Upper lobe of left lung (tissue), 6 donors: ENCODE measurements at places on chromosomes 4 and X. TPM values are rescaled to one million over a fixed set of nuclear protein-coding genes. Genes with fewer than 3 reads are reported as not detected.

DNA sequence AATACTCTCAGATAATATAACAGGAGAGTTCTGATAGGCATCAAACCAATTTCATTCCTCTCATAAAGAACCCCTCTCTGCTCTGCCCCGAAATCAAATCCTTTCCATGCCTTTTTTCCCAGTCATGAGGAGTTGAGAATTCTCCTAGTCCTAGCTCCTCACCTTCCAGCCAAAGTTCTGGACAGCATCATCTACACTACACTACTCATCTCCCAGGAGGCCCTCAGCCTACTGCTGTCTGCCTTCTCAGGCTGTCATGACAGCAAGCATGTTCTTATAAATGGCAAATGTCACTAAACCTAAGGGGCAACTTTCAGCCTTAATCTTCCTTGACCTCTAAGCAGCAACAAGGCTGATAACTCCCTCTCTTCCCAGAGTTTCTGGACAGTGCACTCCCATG, 26.6 kb downstream of the MAPK10 start:
- no peaks in the 10 kb centered on the region for H3K27me3 ChIP-seq
- no peak overlapping the region for H3K27ac ChIP-seq
- DNase-seq, result no peak
- H3K4me3 ChIP-seq, result no peak overlapping the region
- H3K4me1 ChIP-seq, result no peaks in the 10 kb centered on the region

DNA sequence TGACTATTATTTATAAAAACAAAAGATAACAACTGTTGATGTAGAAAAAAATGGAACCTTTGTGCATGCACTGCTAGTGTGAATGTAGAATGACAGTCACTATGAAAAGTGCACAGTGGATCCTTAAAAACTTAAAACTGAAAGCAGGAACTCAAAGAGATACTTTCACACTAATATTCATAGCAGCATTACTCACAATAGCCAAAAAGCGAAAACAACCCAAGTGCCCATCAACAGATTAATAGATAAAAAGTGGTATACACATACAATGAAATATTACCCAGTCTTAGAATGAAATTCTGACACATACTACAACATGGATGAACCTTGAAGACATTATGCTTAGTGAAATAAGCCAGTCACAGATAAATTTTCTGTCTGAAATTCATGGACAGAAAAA, 23.8 kb downstream of the CENPC start:
- H3K4me1 ChIP-seq, result peaks cover 5% of the 10 kb centered on the region
- peaks cover 3% of the 10 kb centered on the region for H3K36me3 ChIP-seq
- no peaks in the 10 kb centered on the region for H3K27me3 ChIP-seq
- no peak overlapping the region for H3K4me3 ChIP-seq

DNA sequence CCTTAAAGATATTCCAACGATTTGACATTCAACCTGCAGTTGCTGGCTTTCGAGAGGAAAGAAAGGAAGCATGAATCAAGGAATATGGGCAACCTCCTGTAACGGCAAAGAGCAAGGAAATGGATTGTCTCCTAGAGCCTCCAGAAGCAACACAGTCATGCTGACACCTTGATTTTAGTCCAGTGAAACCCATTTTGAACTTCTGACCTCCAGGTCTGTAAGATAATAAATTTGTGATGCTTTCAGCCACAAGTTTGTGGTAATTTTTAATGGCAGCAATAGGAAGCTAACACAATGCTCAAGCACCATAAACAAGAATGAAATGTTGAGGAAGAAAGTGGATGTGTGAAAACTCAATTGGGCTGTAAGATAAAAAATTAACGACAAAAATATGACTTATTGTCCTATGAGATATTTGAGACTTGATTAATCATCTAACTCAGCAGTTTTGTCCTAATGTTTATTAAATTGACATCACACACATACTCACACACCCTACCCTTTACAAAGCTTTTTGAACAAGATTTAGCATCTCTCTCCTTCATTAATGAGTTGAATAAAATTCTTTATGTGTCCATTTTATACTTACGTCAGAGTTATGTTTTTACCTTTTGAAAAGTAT, 857.2 kb upstream of the INTU start:
- no peak for DNase-seq
- H3K27ac ChIP-seq, result no peak overlapping the region
- no peak overlapping the region for H3K4me3 ChIP-seq
- H3K36me3 ChIP-seq, result no peaks in the 10 kb centered on the region
- no peaks in the 10 kb centered on the region for H3K27me3 ChIP-seq
- no peaks in the 10 kb centered on the region for H3K4me1 ChIP-seq

GRCh38 chrX:151151665-151152267, 24.6 kb upstream of the GPR50 start:
- no peak overlapping the region for H3K4me3 ChIP-seq
- no peaks in the 10 kb centered on the region for H3K4me1 ChIP-seq

- peaks cover 19% of the 10 kb centered on the region for H3K27me3 ChIP-seq
- H3K4me1 ChIP-seq, result peaks cover 27% of the 10 kb centered on the region
- DNase-seq, result no peak
- H3K4me3 ChIP-seq, result no peak overlapping the region
- no peak overlapping the region for H3K27ac ChIP-seq
Measured at GRCh38 chr4:789571-790465, 36.1 kb downstream of the CPLX1 start.

DNA sequence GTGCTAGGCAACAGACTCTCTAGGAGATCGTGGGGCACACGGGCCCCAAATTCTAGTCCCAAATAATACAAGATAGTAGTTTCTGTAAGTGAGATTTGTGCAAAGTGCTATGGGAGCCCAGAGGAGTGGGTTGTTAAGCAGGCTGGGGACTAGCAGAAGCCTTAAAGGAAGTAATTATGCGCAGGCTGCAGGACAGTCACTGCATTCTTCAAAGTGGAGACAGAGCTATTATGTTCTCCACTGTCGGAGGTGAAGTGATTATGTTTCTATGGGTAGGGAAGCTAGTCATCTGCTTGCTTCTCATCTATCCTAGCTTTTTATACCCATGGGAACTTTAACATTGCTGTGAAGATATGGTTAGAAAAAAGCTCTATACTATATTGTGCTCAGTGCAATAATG, 154.2 kb downstream of the CPE start:
- H3K27me3 ChIP-seq, result no peaks in the 10 kb centered on the region
- no peaks in the 10 kb centered on the region for H3K4me1 ChIP-seq
- no peaks in the 10 kb centered on the region for H3K36me3 ChIP-seq
- no peak overlapping the region for H3K27ac ChIP-seq

GRCh38 chr4:122810669-122811068, 16.0 kb upstream of the FGF2 start:
- no peaks in the 10 kb centered on the region for H3K4me1 ChIP-seq
- H3K36me3 ChIP-seq, result no peaks in the 10 kb centered on the region
- no peak overlapping the region for H3K27ac ChIP-seq
- no peak overlapping the region for H3K4me3 ChIP-seq

DNA sequence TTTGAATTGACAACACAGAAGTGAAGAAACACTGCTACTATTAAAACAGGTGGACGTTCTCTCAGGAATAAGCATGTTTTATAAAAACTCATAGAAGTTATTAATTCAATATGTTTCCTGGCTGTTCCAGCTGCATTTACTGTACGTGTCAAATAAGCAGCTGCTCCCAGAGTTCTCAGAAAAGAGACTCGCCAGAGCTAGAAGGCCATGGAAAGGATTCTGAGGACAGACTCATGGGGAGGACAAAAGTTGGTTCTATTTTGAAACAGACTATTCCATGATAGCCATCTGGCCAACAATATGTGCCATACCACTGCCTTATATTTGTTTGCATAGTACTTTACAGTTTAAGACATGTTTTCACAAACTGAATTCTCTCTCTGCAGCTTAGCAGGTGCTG, 136.5 kb downstream of the NR3C2 start:
- no peak overlapping the region for H3K4me3 ChIP-seq
- no peaks in the 10 kb centered on the region for H3K27me3 ChIP-seq
- H3K36me3 ChIP-seq, result no peaks in the 10 kb centered on the region
- DNase-seq, result no peak

- no peaks in the 10 kb centered on the region for H3K36me3 ChIP-seq
- no peak overlapping the region for H3K4me3 ChIP-seq
- H3K4me1 ChIP-seq, result no peaks in the 10 kb centered on the region
- DNase-seq, result no peak
Measured at GRCh38 chr4:78370631-78371372, 180.8 kb upstream of the ANXA3 start.

GRCh38 chrX:127037159-127037558, 217.6 kb downstream of the PRR32 start:
- no peaks in the 10 kb centered on the region for H3K4me1 ChIP-seq
- no peak overlapping the region for H3K4me3 ChIP-seq
- H3K27me3 ChIP-seq, result no peaks in the 10 kb centered on the region
- no peak overlapping the region for H3K27ac ChIP-seq
- no peaks in the 10 kb centered on the region for H3K36me3 ChIP-seq

DNA sequence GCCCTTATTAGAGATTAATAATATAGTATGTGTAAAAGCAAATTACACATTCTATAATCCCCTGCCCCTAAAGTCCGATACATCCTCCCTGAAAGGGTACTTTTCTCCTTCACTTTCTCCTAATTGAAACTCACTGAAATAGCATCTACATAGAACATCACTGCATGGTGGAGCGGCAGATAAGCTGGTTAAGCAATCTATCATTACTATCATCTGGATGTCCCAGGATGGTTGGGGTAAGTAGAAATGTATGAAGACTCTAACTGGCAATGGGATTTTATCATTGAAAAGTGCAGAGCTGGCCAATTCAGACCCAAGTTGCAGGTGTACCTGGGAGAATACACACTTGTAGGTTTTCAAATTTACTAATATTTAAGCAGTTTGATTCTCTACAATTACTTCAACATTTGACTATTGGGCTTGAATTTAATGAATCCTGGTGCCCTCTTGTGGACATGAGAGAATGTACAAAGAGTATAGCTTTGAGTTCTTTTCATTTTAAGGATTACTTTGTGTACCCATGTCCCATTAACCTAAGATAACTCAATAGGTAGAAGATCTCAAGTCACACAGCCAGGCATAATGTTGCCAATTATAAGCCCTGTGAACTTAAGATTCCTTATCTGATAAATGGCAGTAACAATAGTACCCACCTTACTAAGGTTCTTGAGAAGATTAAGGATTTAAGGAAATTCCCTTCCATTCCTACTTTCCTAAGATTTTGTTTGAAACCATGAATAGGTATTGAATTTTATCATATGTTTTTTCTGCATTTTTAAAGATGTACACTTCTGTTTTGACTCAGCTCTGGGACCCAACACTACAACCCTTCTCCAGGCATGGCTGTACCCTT, 69.8 kb downstream of the SHROOM3 start:
- no peak overlapping the region for H3K27ac ChIP-seq
- H3K4me3 ChIP-seq, result no peak overlapping the region
- H3K27me3 ChIP-seq, result no peaks in the 10 kb centered on the region

GRCh38 chrX:23434356-23434884, 99.8 kb downstream of the PTCHD1 start:
- H3K27me3 ChIP-seq, result no peaks in the 10 kb centered on the region
- H3K27ac ChIP-seq, result no peak overlapping the region
- H3K36me3 ChIP-seq, result no peaks in the 10 kb centered on the region
- no peaks in the 10 kb centered on the region for H3K4me1 ChIP-seq
- peak; percentile 77 for DNase-seq

GRCh38 chrX:97858592-97858991, 974.9 kb downstream of the RPA4 start:
- H3K4me1 ChIP-seq, result no peaks in the 10 kb centered on the region
- no peak overlapping the region for H3K27ac ChIP-seq
- H3K36me3 ChIP-seq, result no peaks in the 10 kb centered on the region
- no peaks in the 10 kb centered on the region for H3K27me3 ChIP-seq
- no peak for DNase-seq

GRCh38 chr4:54440394-54441136, 211.5 kb downstream of the PDGFRA start:
- no peaks in the 10 kb centered on the region for H3K4me1 ChIP-seq
- no peak for DNase-seq
- H3K27me3 ChIP-seq, result no peaks in the 10 kb centered on the region
- peak overlapping the region; percentile 37 for H3K27ac ChIP-seq

DNA sequence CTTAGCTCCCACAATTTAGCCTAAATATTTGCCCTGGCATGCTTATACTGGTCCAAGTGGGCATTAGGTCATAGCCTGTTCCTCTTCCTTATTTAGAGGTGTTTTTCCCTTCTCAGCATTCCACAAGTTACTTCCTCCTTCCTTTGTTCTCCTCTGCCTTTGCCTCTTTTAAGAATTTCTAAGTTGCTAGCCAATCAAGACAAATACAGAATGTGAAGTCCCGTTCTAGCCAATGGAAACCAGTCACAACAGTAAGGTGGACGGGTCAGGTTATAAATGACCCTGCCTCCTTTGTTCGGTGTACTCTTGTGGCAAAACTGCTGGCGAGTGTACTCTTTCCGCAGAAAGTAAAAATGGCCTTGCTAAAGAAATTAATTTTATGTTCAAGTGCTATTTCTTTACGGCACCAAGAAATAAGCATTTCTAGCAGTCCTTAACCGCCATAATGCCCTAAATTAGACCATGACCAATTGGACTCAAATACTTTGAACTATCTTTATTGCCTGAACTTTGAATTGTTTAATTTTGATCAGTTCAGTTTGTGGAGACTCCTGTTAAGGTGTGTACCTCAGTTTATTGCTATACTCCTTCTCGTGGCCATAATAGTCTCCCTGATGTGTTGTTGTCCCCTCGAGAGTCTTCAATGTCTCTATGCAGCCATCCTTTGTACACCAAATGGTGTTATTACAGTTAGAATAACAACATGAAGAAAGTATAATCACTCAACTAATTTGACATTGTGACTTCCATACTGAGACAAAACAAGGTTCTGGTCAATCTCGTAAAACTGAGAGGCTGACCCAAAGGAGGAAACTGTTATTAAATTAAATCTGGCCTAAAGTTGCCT, 1.6 kb upstream of the HADH start:
- peaks cover 46% of the 10 kb centered on the region for H3K4me1 ChIP-seq
- H3K27ac ChIP-seq, result peak overlapping the region; percentile 63
- no peaks in the 10 kb centered on the region for H3K27me3 ChIP-seq
- DNase-seq, result no peak
- H3K4me3 ChIP-seq, result no peak overlapping the region
- no peaks in the 10 kb centered on the region for H3K36me3 ChIP-seq

DNA sequence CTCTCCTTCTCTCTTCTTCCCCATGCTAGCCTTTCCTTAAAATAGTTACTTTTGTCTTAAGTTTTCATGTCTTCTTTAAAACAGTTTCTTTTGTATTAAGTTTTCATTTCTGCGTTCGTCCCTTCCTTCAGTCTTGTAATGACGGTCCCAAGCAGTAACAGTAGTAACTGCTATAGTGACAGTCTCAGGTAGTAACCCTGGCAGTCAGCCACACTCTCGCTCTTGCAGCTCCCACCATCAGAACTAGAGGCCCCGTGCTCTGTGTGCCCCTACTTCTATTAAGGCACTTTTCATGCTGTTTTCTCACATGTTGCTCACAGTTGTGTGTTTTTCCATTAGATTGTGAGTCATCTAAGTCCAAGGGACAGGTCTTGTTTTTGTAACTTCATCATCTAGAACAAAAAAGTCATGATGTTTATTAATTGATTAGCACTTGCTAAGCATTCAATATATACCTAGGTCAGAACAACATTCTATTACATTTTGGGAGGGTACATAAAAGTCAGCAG, 49.3 kb downstream of the C4orf33 start:
- no peaks in the 10 kb centered on the region for H3K36me3 ChIP-seq
- H3K4me3 ChIP-seq, result no peak overlapping the region
- no peaks in the 10 kb centered on the region for H3K4me1 ChIP-seq
- H3K27ac ChIP-seq, result no peak overlapping the region
- no peak for DNase-seq

GRCh38 chr4:114547340-114548134, 51.1 kb upstream of the UGT8 start:
- no peaks in the 10 kb centered on the region for H3K27me3 ChIP-seq
- no peaks in the 10 kb centered on the region for H3K36me3 ChIP-seq
- H3K27ac ChIP-seq, result no peak overlapping the region
- H3K4me3 ChIP-seq, result no peak overlapping the region
- DNase-seq, result no peak
- no peaks in the 10 kb centered on the region for H3K4me1 ChIP-seq

Gene SULT1B1
- 4.1 TPM for total RNA-seq

Gene CXCL13
- 2.4 TPM for total RNA-seq

Gene TENM3
- total RNA-seq, result 4.8 TPM

Gene TCEANC
- total RNA-seq, result 5.0 TPM

Gene MAGED4
- 2.1 TPM for total RNA-seq

Gene GAGE12D
- total RNA-seq, result not detected

Gene ANKRD37
- total RNA-seq, result 4.4 TPM
